ENCODE measurements at places on chromosomes 2 and 18.

- DNase-seq, result no peak
These were observed 20.0 kb downstream of the KCNF1 start for GRCh38 chr2:10931710-10932255.

DNA sequence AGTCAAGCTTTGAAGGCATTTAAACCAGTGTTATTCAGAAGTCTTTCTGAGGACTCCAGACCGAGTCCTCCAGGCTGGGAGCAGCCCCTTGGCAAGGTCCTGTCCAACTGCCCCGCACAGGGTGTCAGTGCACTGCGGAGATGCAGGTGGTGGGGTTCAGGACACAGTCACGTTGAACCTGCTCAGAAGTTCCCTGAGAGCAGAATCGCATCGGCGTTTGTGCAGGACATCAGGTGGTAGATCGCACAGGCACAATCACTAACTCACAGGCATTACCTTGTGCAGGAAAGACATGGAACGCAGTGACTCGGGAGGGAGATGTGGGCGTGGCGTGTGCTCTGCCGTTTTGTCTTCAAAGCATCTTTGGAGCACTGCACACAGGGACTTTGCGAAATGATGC lies 10.4 kb downstream of the COPS9 start:
- DNase-seq, result no peak

GRCh38 chr2:222732489-222733178 lies 61.2 kb downstream of the MOGAT1 start:
- no peak for DNase-seq

- no peak for DNase-seq
These were observed 112.0 kb upstream of the THOC1 start for GRCh38 chr18:379681-380330.

DNA sequence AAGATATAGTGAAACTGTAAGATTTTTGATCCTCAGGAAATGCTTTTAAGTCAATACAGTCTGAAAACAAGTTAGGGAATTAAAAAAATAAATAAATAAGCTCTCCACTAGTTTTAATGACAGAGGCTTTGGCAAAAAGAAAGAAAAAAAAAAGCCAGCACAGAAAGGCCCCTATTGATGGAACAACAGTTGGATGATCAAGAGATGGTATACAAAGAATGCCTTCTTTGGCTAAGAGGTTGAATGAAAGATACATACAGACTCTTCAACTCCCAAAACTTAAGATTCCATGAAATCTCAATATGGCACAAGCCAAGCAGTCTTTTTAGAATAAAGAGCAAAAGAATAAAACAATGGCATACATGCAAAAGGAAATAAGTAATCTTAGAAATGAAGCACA lies 64.0 kb upstream of the GALNT5 start:
- no peak for DNase-seq
